ENCODE measurements at places on chromosomes 6 and 20.

DNA sequence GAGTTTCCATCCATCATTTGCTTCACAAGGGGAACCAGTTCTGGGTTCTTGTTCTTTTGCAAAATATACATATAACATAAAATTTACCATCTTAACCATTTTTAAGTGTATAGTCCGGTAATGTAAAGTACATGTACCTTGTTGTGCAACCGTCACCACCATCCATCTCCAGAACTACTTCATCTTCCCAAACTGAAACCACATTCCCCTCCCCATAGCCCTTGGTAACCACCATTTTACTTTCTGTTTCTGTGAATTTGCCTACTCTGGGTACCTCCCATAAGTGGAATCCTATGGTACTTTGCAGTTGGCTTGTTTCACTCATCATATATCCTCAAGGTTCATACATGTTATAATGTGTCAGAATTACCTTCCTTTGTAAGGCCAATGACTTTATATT lies 70.3 kb upstream of the DSP start:
- no peak for DNase-seq

- DNase-seq = no peak
Measured at GRCh38 chr20:40778894-40779496, 90.0 kb upstream of the MAFB start.

- no peak for DNase-seq
Measured at GRCh38 chr20:23286346-23286745, 64.2 kb upstream of the NXT1 start.

DNA sequence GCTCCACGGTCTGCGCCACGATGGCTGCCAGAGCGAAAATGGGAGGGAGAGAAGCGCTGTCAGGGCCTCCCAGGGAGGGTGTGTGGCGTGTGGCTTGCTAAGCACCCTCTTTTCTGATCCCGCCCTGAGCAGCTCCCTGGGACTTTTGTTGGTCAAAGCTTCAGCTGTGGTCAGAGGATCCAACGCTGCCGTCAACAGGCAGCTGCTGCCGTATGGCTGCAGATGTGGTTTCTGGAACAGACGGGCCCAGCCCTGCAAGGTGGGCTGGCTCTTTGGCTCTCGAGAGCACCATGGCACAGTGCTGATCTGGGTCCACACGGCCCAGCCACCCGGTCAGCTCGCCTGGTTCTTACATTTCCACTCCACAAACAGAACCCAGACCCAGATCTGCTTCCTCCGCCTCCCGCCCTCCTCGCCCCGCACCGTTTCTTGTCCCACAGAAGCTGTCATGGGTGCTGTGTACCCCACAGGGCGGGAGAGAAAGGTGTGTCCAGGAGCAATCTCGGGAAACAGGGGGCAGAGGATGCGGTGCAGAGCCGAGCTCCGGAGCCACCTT lies 86.0 kb upstream of the BHLHE23 start:
- no peak for DNase-seq

GRCh38 chr6:33854572-33855030 lies 50.8 kb upstream of the MLN start:
- no peak for DNase-seq

- no peak for DNase-seq
Measured at GRCh38 chr6:110472739-110473138, 3.7 kb downstream of the SLC22A16 start.

- DNase-seq = peak; percentile 23
Measured at GRCh38 chr6:73394577-73395354, at the start of gene DDX43. Gene DDX43, plus strand, starts transcription at chr6:73394828. Its CDS starts 78 bp downstream, at chr6:73394906.

- no peak for DNase-seq
Measured at GRCh38 chr6:45679631-45680030, 301.9 kb upstream of the SUPT3H start.

GRCh38 chr6:149037051-149037671 lies 280.4 kb upstream of the TAB2 start:
- DNase-seq = peak; percentile 18

- DNase-seq = no peak
Measured at GRCh38 chr6:81863123-81863522, 110.6 kb upstream of the TENT5A start.

DNA sequence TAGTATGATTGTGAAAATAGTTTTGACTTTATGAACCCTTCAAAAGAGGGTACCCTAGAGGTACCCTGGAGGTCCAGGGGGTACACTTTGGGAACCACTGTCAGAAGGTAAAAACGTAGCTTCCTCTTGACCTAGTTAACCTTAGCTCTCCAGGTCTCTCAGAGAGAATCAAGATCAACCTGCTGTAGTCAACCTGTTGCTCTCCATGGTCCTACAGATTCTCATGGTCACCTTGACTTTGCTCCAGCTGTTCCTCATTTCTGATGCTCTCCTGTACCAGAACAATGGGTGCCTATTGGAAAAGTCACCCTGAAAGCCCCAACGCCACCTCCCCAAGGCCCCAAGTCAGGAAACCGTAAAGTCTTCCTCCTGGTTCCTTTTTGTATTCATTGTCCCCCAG lies 294.4 kb upstream of the CDH4 start:
- DNase-seq = no peak

DNA sequence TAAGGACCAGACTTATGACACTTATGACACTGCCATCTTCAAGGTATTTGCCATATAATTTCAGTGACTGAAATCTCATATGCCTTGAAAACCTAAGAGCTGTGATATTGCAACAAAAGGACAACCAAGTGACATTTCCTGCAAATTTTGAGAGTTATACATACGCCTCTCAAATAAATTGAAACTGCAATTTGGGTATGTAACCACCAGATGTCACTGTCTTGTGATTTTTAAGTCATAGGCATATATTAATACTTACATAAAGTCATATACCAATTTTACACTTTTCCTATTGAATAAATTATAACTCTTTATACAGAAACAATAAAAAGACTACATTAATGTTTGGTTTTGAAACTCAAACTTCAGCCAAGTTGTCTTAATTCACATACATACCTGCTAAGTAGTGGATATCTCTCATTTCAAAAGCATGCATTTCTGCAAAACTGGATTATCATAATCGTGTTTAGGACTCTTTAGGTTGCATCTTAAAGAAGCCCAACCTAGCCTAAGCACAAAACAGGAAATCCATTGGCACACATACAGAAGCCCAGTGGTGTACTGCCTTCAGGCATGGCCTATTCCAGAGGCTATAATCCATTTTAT lies 180.2 kb downstream of the PACRG start:
- DNase-seq = no peak

DNA sequence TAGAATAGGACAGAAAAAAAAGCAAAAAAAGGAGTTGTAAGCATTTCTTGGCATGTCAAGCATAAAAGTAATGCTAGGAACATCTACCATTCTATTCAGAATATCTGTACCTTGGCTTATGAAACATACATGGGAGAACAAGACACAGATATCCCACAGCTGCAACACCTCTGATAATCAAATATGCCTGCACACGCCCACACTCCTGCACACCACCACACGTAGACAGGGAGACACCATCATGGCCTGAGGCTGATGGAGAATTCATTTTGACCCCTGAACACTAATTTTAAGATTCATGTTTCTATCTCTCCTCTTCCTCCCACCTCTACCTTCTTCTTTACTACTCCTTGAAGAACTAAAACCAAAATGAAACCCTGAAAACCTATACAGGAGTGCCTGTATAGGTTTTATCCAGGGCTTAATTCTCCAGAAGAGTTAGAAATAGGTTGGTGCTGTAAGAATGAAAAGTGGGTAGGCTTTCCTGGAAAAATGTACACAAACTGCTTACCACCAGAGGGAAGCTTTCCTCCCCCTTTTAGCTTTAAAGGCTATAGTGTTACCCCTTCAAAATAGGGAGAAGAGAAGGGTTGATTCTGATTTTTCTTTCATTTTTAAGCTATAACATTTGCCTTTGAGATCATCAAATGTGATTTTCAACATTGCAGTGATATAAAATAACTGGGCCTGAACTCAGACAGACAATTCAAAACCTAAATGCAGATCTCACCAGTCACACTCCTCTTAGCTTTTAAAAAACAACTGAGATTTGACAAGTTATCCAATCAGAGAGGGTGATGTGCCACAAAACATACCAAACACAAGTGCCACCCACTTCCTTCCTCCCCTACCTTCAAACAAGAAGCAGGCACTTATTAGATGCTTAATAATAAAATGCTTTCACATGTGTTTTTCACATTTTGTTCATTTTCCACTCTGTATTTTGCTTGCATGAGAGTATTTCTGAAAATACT lies 57.9 kb downstream of the ELOVL5 start:
- DNase-seq = no peak

DNA sequence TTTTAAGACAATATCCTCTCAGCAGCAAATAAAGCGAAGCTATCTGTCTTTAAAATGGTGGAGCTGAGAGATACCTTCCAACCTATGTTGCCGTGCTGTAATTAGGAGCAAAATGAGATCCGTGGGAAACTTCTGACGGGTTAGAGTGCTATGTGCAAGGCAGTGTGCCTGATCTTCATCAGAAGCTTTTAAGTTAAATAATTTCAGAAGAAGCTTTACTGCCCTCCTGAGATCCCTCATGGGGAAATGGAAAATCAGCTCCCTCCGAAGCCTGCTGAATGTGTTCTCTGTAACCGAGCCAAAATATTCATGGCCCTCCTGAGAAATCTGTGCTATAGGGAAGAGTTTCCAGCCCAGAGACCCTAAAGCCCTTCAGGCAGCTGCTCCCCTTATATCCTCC lies 43.7 kb upstream of the TBC1D7 start:
- DNase-seq = no peak

DNA sequence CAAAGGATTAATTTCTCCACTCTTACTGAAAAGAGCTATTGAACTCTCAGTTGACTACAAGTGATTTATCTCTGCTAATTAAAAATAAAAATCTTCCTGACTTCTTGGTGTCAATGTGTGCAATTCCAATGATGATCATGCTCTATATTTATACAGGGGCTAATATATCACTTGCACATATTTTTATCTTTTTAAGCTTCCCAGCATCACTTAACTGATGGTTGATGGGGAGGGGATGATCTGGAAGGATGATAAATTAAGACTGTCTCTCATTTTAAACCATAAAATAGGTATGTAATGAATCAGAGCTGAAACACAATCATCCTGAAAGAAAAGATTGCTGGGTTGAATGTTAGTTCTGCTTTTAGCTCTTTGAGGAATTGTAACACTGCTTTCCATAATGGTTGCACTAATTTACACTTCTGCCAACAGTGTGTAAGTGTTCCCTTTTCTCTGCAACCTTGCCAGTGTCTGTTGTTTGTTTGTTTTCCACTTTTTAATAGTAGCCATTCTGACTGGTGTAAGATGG lies 169.6 kb upstream of the ECI2 start:
- DNase-seq = no peak

DNA sequence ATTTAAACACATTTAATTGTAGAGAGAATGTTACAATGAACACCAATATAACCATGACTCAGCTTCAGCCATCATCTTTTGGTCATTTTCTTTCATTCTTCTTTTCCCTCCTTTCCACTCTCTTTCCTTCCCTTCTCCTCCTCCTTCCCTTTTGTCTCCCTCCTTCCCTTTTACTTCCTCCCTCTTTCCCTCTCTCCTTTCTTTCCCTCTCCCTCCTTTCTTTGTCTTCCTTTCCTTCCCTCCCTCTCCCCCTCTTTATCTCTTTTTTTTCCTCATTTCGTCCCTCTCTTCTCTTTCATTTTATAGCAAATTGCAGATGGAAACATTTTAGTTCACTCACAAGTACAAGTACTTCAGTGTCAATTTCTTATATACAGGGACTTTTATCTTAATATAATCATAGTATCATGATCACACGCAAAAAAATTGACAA lies 1.8 kb downstream of the ZKSCAN3 start:
- no peak for DNase-seq

DNA sequence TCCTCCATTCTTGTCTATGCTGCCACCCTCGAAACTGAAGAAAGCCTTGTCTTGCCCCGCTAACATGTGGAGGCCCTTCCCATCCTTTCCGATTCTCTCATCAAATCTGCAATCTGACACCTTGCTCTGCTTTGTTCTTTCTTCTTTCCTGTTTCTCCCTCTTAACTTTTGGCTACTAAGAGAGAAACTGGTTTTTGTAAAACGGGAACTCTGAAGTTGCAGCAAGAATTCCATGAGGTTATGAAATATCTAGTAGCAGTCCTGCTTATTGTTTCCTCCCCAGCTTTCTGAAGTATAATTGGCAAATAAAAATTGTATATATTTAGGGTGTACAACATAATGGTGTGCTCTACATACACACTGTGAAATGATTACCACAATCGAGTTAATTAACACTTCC lies 80.2 kb downstream of the MAP7 start:
- no peak for DNase-seq

DNA sequence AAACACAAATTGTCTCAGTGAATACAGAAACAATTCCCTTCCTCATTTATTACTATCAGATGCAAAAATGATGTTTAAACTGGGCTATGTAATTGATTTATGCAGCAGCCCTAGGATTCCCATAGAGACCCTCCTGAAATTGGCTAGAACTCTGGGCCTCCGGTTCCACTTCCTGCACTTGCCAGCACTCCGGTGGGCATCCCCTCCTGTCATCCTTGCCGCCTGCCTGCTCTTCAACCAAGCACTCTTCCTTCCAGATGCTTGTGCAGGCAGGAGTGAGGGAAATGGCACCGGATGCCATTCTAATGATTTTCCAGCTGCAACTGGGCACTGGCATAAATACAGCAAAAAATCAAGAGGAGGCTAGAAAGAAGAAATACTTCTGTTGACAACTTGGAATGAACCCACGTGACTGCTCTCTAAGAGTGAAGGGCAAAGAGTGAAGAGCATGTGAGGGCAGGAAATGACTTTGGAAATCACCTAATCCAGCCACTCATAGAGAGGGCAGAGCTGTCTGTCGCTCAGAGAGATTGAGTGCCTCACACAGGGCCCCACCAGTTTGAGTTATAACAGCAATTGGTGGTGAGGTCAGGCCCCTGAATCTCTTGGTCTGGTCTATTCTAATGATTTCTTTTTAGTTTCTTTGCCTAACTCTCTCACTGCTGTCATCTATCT lies 3.7 kb upstream of the NEDD9 start:
- DNase-seq = no peak

GRCh38 chr6:84871925-84872324 lies 107.5 kb upstream of the TBX18 start:
- no peak for DNase-seq

GRCh38 chr6:147297663-147298316 lies 93.6 kb downstream of the STXBP5 start:
- DNase-seq = no peak

- DNase-seq = no peak
Measured at GRCh38 chr6:160077526-160077925, 44.1 kb upstream of the SLC22A1 start.

- no peak for DNase-seq
Measured at GRCh38 chr6:105966481-105966880, 119.7 kb upstream of the PRDM1 start.
